ENCODE measurements at places on chromosomes 1 and 21.

GRCh38 chr1:100735244-100735643 lies 15.7 kb downstream of the VCAM1 start:
- DNase-seq, result no peak

- DNase-seq, result no peak
These were observed 88.5 kb downstream of the ASH1L start for GRCh38 chr1:155474146-155474545.

DNA sequence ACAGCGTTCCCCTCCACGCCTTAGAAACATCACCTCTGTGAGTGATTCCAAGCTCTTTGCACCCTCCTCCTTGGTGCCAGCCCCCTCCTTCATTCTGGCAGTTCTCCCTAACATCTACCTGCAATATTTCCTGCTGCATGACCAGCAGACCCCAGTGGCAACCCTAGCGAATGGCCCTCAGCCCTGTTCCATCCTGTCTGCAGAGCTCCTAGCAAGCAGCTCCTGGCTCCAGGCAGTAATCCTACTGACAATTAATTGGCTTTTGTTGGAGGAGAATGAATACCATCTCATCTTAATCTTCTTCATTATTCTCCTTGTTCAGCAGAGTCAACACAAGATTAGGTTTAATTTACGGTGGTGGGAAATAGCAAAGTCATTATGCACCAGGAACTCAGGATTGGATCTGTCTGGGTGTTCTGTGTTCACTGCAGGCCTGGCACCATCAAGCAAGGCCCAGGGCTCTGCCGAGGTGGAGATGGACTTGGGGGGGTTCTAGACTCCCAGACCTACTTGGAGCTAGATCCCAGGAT lies 12.4 kb downstream of the FBXO2 start:
- peak; percentile 35 for DNase-seq

DNA sequence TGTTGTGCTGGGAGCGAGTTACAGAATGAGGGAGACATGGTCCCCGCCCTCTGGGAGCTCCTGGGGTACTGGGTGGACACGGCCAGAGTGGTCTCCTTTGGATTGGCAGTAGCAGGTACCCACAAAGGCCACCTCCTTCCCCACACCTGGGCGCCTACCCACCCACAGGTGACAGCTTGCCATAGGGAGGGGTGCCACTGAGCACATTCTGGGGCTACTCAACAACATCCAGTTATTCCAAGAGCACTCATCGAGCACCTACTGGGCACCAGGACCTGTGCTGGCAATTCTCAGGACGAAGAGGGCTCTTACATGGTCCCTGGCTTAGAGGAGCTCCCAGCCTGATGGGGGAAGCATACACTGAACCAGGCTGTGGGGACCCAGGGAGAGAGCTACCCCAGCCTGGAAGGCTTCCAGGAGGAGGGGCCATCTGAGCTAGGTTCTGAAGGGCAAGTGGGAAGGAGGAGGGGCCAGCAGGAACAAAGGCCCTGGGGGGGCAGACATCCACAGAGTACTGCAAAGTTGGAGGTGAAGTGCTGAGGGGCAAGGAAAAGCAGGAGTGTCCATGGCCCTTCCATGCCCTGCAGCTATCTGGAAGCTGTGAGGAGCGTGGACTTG lies 22.0 kb downstream of the MRPL37 start:
- no peak for DNase-seq

DNA sequence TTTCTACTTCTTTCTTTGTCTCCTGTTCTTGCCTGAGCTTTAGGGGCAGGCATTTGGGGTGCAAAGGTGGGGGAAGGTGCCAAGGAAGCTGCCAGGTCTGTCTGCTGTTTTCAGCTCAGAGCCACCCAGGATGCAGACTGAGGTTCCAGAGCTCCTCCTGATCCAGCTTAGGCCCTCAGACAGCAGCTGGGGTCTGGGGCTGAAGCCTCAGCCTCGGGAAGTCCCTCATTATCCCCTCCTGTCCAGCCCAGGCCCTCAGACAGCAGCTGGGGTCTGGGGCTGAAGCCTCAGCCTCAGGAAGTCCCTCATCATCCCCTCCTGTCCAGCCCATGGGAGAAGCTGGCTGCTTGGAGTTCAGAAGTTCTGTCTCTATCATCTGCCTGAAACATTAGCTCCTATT lies 257.7 kb upstream of the CSF3R start:
- DNase-seq, result no peak

GRCh38 chr1:110645211-110645610 lies 29.5 kb downstream of the KCNA3 start:
- DNase-seq, result no peak

DNA sequence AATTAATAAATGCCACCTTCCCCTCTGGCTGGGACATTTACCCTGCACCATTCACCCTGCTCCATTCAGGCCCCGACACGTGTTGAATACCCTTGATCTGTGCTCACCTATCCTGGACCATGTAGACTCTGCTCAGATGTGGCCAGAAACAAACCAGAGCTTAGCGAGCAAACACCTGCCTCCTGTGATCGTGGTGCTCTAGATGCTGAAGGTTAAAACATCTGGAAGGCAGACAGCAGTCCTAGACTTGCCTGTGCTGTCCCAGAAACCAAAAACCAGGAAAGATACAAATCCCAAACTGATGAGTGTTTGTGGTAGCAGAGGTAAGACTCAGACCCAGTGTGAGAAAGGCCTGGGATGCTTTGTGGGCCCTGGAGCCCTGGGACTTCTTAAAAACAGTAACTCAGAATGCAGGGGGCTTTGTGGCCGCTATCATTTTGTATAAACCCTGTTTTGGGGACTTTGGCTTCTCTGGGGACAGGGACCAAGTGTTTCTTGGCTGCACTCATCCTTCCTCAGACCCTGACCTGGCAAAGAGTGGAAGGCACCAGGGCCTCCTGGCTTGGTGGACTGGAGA lies 99.6 kb downstream of the DMRTB1 start:
- DNase-seq, result no peak

GRCh38 chr1:237303929-237304328 lies 261.9 kb downstream of the RYR2 start:
- DNase-seq, result no peak

- no peak for DNase-seq
These were observed 115.5 kb downstream of the LHX9 start for GRCh38 chr1:198032668-198033067.

DNA sequence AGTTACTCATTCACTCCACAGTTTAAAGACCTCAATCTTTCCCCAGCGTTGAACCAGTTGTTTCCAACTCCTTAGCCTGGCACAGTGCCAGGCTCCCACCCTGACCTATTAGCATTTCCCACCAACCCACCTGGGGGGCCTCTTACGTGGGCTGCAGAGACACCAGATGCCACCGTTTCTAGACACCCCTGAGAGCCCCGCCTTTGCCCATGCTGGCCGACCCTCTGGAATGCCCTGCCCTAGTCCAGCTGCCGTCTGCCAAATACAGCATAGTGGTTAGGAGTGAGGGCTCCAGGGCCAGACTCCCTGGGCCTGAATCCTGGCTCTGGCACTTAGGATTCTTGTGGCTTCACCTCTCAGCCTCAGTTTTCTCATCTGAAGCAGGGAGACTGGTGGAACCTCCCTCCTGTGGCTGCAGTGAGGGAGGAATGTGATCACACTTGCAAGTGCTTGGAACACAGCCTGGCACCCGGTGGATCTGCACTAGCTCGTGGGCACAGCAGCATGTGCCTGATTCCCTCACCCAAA lies 65.2 kb downstream of the TMCO4 start:
- no peak for DNase-seq

- DNase-seq, result no peak
These were observed 115.9 kb upstream of the CHRM3 start for GRCh38 chr1:239270509-239270908.

- no peak for DNase-seq
These were observed 77.4 kb downstream of the FOXD2 start for GRCh38 chr1:47515164-47515789.

- DNase-seq, result no peak
These were observed 99.1 kb downstream of the BEND5 start for GRCh38 chr1:48677306-48678287.

DNA sequence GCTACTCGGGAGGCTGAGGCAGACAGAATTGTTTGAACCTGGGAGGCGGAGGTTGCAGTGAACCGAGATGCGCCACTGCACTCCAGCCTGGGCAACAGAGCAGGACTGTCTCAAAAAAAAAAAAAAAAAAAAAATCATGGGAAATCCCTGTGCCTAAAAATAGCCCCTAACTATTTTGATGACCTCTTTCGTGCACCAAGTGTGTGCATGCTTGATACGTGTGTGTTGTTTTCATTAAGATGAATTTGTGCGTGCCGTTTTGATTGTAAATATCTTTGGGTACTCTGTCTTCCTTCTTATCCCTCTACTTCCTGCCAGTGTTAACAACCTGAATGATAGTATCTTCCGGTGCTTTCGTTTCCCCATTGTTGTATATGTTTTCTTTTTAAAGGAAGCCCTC lies 9.8 kb downstream of the CACYBP start:
- DNase-seq, result no peak

DNA sequence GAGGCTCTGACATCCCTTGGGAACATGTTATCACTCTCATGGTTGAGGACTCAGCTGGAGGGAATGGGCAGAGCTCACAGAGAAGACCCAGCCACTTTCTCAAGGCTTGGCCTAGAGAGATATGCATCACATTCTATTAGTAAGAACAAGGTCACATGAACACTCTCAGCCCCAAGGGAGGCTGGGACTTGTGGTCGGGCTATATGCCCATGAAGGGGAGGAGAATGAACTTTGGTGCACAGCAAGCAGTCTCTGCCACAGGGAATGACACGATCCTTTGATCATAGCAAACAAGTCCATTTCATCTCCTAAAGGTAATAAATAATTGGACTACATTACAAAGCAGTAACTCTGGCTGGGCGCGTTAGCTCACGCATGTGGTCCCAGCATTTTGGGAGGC lies 105.7 kb downstream of the SYF2 start:
- DNase-seq, result no peak

DNA sequence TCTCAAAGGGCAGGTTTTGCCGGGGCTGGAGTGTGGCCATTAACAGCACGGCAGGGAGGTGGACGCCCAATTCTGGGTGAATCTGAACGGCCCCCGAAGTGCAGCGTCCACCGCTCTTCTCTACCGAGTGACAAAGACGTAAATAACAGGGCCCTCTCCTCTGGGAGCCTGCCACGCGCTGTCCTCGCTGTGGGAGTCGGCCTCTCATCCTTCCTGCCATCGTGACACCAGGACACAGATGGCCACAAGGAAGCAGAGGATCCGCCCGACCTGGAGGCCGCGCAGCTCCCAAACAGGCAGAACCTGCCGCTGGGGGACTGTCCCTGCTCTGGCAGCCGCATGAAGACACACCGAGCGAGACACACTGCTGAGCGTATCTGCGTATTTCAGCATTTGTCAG lies 12.1 kb upstream of the CDK11B start:
- DNase-seq, result no peak

DNA sequence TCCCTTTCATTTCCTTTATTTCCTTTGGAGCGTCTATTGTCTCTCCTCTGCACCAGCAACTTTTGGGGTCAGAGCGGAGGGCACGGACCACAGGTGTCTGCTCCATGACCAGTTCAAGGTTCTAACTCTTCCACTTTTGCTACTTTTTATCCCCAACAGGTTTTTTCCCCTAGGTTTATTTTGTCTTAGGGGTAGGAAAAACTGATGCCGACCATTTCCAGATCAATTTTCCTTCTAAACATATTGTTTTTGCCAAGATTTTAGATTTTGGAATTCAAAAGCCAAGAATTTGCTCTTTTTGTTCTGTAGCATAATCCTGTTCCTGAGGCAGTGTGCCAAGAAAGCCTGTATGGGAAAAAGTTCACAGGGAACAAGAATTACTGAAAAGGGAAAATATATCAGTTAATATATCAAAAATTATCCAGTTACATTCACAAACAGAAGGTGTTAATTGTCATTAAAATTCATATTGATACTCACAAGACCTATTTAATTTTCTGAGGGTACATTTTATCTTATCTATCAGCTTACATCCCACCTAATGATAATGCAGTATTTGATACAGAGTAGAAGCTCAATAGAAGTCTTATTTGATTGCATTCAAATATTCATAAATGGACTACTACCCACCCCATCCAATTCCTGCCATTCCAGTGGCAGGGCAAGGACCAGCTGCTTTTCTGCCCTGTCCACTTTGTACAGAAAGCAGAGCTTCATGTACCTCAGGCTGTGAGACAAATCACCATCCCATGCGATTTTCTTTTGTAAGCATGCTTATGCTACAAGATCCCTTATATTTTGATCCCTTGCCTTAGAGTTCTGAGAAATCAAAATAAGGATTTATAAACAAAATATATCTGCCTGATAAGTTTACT lies 31.2 kb downstream of the TSEN15 start:
- DNase-seq, result no peak

DNA sequence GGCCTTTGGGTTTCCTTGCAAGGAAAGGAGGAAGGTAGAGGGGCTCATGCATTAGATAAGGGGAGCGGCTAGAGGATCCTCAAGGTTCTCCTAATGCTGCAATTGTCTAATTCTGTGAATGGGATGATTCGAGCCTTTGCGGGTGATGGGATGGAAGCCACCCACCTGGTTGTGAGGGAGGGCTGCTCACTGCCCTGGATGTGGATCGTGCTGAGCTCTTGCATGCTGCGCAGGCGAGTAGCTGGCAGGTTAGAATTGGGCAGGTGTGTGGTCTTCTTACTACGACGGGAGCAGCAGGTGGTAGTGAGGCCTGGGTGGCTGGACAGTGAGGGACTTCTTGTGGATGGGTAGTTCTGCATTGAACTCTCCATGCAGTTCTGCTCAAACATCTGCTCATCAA lies 21.2 kb downstream of the DDX20 start:
- no peak for DNase-seq

GRCh38 chr1:162856260-162856659 lies 4.7 kb downstream of the CCDC190 start:
- no peak for DNase-seq

- no peak for DNase-seq
These were observed 14.6 kb downstream of the SYF2 start for GRCh38 chr1:25217598-25218232.

- no peak for DNase-seq
These were observed 33.1 kb downstream of the RGS8 start for GRCh38 chr1:182651339-182651724.

GRCh38 chr1:211386921-211387320 lies 60.3 kb downstream of the TRAF5 start:
- DNase-seq, result no peak

GRCh38 chr1:61222240-61222639 lies 139.9 kb downstream of the NFIA start:
- DNase-seq, result no peak

GRCh38 chr21:36656138-36656537 lies 42.8 kb upstream of the SIM2 start:
- DNase-seq, result no peak

DNA sequence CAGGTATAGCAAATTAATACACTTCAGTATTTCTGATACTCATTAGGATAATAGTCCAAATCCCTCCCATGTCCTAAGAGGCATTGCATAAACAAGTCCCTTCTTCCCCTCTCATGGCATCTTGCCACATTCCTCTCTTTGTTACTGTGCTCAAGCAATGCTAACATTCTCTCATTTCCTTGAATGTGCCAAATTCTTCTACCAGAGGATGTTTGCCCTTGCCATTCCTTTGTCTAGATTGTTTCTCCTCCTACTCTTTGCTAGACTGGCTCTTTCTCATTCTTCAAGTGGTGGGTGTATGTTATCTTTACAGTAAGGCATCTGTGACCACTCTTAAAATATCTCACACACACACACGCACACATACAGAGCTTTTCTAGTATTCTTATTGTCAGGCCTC lies 621.0 kb upstream of the CXADR start:
- DNase-seq, result no peak

GRCh38 chr1:195898373-195898772 lies 709.9 kb downstream of the KCNT2 start:
- DNase-seq, result no peak
